Naive B cell (primary cell): ENCODE measurements at places on chromosomes 3 and 15. TPM values are rescaled to one million over a fixed set of nuclear protein-coding genes. Genes with fewer than 3 reads are reported as not detected.

- no peak for DNase-seq
Observed at GRCh38 chr15:85828126-85828525, 33.4 kb upstream of the KLHL25 start.

GRCh38 chr3:32459450-32459849, 43.2 kb downstream of the CMTM6 start:
- DNase-seq: no peak

DNA sequence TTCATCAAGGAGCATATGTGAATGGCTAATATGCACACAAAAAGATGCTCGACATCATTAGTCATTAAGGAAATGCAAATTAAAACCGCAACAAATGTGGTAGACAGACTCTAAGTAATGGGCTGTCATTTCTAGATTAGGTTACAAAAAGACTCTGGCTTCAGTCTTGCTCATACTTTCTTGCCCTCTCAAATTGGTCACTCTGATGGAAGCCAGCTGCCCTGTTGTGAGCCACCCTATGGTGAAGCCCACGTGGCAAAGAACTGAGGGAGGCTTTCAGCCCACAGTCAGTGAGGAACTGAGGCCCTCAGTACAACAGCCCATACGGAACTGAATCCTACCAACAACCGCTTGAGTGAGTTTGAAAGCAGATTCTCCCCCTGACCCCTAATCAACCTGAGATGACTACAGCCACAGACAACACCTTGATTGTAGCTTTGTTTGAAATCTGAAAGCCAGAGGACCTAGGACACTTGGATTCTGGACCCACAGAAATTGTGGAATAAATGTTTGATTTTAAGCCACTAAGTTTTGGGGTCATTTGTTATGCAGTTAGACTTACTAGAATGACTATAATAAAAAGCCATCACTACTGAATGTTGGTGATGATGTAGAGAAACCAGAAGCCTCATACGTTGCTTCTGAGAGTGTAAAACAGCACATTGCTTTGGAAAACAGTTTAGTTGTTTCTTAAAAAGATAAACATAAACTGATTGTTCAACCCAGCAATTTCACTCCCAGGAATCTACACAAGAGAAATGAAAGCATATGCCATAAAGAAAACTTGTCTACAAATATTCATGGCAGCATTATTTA, 45.7 kb downstream of the EHHADH start:
- no peak for DNase-seq

- DNase-seq: no peak
Observed at GRCh38 chr3:176359211-176359610, 838.1 kb downstream of the TBL1XR1 start.

DNA sequence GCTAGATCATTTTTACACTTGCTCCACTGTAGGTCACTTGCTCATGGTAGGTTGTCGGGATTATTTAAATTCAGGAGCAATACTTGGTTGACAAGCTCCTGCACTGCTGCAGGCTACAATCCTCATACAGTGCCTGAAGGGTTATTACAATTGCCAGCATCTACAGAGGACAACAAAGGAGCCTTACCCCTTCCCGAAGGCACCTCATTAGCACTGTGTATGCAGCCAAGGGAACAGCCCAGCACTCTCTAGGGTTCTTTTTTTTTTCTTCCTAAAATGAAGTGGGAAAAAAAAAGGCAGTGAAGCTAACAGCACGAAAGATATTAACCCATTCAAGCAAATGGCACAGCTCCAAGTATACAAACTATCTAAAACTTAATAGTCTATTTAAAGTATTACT, 142.7 kb downstream of the ULK4 start:
- no peak for DNase-seq

GRCh38 chr3:113507501-113508067, 7.4 kb downstream of the SPICE1 start:
- no peak for DNase-seq

GRCh38 chr3:195104340-195104739, 166.6 kb downstream of the XXYLT1 start:
- DNase-seq: no peak

DNA sequence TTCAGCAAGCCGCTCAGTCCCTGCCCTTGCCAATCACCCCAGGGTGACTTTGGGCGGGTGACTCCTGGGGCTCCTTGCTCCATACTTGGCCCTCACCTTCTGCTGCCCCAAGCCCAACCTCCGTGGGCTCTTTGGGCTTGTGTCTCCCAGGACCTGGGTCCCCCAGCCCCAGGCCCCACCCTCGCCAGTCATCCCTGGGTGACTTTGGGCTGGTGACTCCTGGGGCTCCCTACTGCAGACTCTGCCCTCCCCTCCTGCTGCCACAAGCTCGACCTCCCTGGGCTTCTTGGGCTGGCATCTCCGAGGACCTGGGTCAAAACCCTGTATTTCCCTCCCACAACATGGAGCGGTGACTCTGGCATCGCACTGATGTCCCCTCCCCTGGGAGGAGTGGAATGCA, 151.5 kb downstream of the GOLGA6L4 start:
- DNase-seq: no peak

DNA sequence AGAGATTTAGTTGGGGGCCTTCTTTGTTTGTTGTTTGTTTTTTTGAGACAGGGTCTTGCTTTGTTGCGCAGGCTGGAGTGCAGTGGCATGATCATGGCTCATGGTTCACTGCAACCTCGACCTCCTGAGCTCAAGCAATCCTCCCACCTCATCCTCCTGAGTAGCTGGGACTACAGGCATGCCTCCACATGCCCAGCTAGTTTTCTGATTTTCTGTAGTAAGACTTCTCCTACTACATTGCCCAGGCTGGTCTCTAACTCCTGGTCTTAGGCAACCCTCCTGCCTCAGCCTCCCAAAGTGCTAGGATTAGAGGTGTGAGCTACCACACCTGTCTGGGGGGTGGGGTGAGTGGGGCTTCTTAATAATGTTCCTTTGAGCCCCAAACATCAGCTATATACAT, 148.3 kb upstream of the ADAMTS9 start:
- DNase-seq: no peak

- DNase-seq: peak; percentile 64
Observed at GRCh38 chr15:70264014-70264582, 166.4 kb upstream of the TLE3 start.

- DNase-seq: no peak
Observed at GRCh38 chr3:143000528-143000927, 842 bp upstream of the U2SURP start.

DNA sequence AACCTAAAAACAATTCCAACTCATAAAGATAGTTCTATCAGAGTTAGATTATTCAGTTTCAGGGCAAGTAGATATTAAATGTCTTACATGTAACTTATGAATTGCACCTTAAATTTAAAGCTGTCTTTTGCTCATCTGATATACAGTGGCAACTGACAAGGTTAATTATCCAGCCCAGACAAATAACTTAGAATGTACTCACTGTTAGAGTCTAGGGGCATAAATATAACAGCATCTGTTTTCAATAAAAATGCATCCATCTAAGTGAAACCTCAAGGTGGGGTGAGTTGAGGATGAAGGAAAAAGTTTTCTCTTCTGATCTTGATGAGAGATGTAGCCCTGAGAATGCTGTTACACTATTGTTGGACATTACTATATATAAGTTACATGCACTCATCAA, 112.6 kb downstream of the FBN1 start:
- DNase-seq: no peak

- DNase-seq: no peak
Observed at GRCh38 chr3:118868051-118868450, 166.6 kb downstream of the IGSF11 start.

- no peak for DNase-seq
Observed at GRCh38 chr3:11514191-11514821, 129.4 kb downstream of the VGLL4 start.

- no peak for DNase-seq
Observed at GRCh38 chr15:57780471-57780870, 74.0 kb downstream of the POLR2M start.

DNA sequence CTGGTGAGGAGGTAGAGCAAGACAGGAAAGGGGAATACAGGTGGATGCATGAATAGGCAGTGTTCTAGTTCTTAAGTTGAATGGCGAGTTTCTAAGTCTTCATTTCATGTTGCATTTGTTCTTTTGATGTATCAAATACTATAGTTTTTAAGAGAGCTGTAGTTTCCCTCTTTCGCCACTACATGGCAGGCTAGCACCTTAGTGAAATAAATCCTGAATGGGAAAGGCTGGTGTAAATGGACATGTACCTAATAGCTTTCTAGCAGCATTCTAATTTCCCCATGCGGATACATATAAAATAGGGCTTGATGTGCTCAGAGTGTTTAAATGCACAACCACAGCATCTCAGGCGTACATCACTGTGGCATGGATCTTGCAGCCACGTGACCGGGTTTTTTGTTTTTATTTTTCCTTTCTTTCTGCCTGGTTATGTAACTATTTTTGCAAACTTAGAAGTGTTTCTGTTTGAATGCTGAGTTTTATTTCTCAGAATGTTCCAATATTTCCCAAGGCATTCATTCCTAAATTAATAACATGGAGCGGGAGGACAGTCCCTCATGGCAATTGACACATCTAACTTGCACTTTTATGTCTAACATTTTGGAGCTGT, 23.5 kb upstream of the CLN6 start:
- DNase-seq: peak; percentile 33

DNA sequence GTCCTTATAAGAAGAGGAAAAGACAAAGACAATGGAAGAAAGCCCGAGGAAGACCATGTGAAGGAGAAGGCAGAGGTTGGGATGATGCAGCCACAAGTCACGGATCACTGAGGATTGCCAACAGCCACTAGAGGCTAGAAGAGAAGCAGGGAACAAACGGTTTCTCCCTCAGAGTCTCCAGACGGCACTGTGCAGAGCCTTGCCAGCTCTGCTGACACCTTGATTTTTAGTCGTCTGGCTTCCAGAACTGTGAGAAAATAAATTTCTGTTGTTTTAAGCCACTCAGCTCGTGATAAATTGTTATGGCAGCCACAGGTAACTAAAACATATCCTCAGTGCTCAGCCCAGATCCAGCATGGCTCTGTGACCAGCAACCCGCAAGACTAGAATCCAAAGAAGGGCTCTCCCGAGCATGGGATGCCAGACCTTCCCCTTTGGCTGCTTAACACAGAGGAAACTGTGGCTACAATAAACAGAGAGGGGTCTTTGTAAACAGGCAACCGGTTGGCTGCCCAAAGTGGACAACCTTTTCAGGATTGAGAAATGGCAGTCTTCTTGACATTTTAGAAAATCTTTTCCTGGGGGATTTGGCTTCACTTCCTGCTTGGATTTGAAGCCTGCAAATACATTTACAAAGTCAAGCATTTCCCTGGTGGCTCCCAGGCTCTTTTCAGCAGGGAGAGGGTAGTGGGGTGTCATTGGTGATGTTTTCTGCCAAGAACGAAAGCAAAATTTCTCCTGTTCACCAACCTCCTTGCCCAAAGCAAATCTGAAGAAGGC, 88.7 kb upstream of the ADPGK start:
- DNase-seq: no peak

- no peak for DNase-seq
Observed at GRCh38 chr3:141878817-141879216, 2.4 kb downstream of the ATP1B3 start.

- DNase-seq: no peak
Observed at GRCh38 chr3:100020876-100021644, 93.2 kb downstream of the FILIP1L start.

DNA sequence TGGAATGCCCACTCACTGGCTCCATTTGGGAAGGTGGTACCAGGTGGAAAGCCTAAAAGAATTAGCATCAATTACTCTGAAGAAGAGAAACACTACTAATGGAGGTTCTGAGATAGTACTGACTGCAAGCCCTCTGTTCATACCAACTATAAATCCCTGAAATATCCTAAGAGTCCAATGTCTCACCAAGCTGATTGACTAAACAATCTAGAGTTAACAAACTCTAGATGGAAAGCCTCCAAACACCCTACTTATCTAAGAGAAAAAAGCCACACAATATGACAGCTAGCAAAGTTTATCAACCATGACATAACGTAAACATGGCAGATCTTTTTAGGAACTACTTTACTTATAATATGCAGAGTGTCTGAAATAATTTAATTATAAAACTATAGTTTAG, 59.2 kb downstream of the GPR176 start:
- no peak for DNase-seq

DNA sequence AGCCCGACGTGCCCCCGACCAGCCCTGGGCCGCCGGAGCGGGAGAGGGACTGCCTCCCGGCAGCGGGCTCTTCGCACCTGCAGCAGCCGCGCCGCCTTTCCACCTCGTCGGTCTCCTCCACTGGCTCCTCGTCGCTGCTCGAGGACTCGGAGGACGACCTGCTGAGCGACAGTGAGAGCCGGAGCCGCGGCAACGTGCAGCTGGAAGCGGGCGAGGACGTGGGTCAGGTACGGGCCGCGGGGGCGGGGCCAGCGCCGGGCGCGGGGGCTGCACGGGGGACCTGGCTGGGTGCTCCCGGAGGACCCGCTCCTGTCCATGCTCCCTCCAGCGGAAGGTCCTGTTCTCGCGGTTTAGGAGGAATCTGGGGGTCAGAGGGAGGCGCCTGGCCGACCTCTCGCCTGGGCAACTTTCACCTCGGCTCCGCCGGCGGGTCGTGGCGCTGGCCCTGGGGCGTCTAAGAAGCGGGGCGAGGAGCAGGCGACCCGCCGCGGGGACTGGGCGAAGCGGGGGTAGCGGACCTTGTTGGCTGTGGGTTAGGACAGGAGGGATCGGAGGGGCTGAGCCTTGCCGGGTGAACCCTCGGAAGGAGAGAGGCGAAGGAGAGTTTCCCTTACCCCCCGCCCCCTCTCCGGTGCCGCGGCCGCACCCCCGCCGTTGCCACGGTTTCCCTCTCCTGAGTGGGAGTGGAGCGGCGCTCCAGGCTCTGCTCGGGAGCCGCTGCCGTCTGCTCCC, 682 bp downstream of the ITPKA start:
- peak; percentile 31 for DNase-seq

- DNase-seq: no peak
Observed at GRCh38 chr3:185733980-185734724, 90.7 kb downstream of the IGF2BP2 start.

DNA sequence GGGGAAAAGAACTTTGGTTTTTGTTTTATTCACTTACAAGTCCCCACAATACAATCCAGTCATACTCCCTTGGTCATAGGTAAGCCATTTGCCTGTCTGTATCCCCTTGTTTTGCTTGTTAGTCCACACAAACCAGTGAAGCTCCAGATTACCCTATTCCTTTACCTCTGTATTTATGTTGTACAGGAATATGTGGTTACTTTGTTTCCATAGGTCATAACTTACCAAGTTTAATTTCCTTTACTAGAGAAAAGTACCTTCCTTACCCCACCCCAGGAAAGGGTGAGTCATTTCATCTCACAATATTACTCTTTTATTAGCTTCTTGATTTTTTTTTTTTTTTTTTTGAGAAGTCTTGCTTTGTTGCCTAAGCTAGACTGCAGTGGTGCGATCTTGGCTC, 113.4 kb upstream of the LRRFIP2 start:
- no peak for DNase-seq

IMPG2 gene
- not detected for polyA plus RNA-seq

TEX264 gene
- polyA plus RNA-seq: 101 TPM

CHRNA5 gene
- polyA plus RNA-seq: 0.49 TPM

RARRES1 gene
- polyA plus RNA-seq: not detected

GPR62 gene
- polyA plus RNA-seq: not detected

TMEM207 gene
- not detected for polyA plus RNA-seq

SLC9C1 gene
- polyA plus RNA-seq: 0.34 TPM

DUOXA2 gene
- polyA plus RNA-seq: not detected

GNAT1 gene
- not detected for polyA plus RNA-seq

IFT122 gene
- 9.7 TPM for polyA plus RNA-seq

ZBBX gene
- polyA plus RNA-seq: not detected

UTS2B gene
- polyA plus RNA-seq: not detected

MKRN2OS gene
- polyA plus RNA-seq: not detected

PRSS50 gene
- polyA plus RNA-seq: not detected
